Activated T-cell treated with anti-CD3 and anti-CD28 coated beads, Interleukin-2, amount 50 U/mL, for 72 hours (primary cell): ENCODE measurements at places on chromosomes 5 and 9.

DNA sequence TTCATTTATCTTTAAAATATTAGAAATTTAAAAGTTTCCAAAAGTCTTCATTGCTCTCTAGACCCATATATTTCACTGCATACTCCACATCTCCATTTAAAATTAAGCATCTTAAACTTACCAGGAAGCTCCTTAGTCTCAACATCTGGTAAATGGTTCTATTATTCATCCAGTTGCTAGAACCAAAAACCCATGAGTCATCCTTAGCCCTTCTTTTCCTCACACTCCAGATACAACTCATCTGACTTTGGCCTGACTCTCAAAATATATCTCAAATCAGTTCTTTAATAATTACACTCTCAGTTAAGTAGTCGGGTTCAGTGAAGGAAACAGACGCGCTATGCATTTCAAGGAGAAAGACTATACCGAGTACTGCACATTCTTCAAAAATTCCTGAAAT, 110.2 kb upstream of the COX7C start:
- DNase-seq = no peak

GRCh38 chr9:21933281-21933680, 60.9 kb downstream of the CDKN2A start:
- no peak for DNase-seq

- DNase-seq = no peak
These were observed 168.8 kb upstream of the POC5 start for GRCh38 chr5:75885849-75886596.

GRCh38 chr5:177546258-177546741, 8.1 kb downstream of the FAM193B start:
- DNase-seq = no peak

GRCh38 chr5:179217356-179217755, 127.9 kb downstream of the ADAMTS2 start:
- DNase-seq = no peak

- DNase-seq = no peak
These were observed 401.0 kb upstream of the ADAMTSL1 start for GRCh38 chr9:18073002-18073401.

GRCh38 chr5:126947146-126948010, 83.0 kb downstream of the MARCHF3 start:
- DNase-seq = no peak

DNA sequence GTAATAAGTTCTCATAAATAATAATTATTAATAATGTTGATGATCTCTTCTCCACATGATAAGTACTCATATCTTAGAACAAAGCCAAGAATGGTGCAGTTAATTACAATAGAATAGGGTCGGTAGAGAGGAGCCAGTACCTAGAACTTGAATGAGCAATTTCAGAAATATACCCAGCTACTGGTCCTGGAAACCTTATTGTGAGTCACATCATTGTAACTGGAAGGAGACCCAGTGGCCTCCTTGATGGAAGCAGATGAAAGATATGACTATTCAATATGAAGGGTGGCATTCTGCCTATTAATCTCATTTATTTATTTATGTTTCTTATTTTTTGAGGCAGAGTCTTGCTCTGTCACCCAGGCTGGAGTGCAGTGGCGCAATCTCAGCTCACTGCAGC, 37.7 kb upstream of the SHOC1 start:
- no peak for DNase-seq

GRCh38 chr9:101915482-101915881, 177.0 kb upstream of the GRIN3A start:
- no peak for DNase-seq

DNA sequence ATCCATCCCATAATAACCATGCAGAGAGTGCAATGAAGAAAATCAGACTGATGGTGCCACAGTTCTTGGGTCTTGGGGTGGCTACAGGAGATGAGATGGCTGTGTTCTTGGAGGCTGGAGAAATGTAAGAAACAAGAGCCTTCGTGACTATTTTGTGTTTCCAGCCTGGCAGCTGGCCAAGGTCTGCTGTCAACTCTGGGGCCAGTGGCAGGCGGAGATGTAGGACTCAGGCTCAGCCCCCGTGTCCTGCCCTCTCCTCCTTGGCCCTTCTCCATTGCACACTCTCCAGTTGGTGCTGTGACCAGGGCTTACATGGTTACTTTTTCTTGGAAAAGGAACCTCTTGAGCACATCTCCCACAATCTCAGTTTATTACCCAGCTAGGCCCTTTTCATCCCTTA, 235.4 kb downstream of the DMRT2 start:
- DNase-seq = no peak

DNA sequence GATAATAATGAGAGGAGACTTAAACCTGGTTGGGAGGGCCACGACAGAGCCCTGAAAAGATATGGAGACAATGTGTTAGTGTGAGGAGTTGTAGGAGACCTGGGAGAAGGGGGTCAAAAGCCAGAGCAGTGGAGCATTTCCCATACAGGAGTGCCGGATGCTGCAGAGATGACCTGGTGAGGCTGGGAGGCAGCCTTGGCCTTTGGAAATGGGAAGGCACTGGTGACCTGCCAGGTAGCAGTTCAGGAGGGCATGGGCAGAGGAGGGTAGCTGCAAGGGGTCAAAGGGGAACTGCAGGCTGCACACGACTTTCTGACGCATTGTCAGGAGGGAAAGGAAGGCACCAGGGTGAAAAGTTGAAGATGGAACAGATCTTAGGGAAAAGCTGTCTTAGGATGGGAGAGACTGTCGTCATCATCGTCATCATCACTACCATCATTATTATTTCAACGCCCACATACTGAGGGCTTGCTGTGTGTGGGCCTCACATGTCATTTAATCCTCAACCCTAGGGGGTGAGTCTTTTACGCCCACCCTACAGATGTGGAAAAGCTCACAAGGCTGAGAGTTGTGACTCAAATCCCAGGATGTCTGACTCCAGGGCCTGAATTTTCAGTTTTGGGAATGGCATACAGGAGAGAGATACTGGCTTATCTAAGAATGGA, 13.3 kb downstream of the ARAP3 start:
- DNase-seq = no peak

DNA sequence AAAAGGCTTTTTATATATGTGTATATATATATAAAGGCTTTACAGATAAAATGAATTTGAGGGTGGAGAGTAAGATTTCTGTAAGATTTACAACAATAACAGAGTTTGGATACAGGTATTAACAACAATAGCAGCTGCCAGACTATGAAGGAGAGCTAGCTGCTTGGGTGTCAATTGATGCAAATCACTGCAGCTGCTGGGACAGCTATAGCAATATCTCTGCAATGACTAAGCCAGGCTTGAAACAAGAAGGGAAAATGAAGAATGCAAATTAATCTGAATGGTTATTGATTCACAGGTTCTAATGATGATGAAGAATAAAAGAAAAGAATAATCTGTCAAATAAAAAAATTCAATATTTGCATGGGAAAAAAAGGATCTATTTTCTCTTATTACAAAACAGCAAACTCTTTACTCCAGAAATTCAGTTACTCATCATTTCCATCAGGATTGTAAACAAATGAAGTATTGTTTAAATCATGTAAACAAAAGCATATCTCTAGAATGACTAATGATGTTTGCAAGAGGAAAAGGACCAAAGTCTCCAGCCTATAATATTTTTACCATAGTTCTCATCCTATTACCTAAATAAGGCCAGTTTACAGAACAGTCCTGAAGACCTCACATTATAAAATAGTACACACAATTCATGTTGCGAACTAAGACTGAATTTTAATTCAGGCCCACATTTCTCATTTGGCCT, 219.0 kb downstream of the HTR1A start:
- DNase-seq = no peak

DNA sequence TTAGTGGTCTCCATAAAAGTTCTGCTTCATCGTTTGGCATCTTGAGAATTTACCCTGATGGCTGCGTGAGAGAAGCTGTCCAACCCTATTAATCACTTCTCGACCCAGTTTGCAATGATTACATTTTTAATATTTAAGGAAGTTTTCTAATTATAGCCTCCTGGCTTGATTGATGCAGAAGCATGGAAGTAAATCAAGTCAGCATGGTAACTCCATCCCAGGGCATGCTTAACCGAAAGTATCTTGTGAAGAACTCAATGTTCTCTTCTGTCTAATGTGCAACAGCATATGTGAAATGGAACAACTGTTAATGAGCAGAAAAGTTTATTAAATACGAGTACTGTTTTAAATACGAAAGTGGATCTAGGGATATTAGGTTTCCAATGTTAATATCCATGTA, 278.9 kb upstream of the CD180 start:
- DNase-seq = no peak

- DNase-seq = no peak
These were observed 3.2 kb upstream of the RAPGEF1 start for GRCh38 chr9:131743096-131743495.

DNA sequence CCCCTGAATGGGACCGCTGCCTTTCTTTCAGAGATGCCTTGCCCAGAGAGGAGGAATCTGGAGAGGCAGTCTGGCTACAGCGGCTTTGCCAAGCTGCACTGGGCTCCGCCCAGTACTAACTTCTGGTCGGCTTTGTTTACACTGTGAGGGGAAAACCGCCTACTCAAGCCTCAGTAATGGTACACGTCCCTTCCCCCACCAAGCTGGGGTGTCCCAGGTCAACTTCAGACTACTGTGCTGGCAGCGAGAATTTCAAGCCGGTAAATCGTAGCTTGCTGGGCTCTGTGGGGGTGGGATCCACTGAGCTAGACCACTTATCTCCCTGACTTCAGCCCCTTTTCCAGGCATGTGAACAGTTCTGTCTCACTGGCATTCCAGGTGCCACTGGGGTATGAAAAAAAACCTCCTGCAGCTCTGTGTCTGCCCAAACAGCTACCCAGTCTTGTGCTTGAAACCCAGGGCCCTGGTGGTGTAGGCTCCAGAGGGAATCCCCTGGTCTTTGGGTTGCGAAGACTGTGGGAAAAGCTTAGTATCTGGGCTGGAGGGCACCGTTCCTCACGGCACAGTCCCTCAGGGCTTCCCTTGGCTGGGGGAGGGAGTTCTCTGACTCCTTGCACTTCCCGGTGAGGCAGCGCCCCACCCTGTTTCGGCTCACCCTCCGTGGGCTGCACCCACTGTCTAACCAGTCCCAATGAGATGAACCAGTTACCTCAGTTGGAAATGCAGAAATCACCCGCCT, 171.2 kb downstream of the CWC27 start:
- DNase-seq = no peak

DNA sequence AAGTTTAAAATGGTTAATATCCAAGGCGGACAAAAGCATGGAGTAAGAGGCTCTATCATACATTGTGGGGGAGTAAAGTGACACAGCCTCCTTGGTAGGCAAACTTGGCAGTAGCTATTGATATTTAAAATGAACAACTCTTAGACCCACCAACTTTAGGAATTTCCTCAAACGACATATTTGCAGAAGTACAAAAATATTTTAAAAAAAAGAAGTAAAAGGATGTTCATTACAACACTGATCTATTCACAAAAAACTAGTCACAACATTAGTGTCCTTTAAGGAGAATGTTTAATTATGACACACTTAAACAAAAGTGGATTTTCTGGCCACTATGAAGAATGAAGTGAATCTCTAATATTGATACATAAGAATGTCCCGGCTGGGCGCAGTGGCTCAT, 1.7 kb downstream of the ALG2 start:
- DNase-seq = no peak

DNA sequence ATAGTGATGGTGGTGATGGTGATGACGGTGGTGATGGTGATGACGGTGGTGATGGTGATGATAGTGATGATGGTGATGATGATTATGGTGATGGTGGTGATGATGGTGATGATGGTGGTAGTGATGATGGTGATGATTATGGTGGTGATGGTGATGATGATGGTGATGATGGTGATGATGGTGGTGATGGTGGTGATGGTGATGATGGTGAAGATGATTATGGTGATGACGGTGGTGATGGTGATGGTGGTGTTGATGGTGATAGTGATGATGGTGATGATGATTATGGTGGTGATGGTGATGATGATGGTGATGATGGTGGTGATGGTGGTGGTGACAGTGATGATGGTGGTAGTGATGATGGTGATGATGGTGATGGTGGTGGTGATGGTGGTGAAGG, 149.2 kb upstream of the IRX1 start:
- DNase-seq = no peak
